Chondrocyte (in vitro differentiated cells): ENCODE measurements at places on chromosomes 2 and 18.
A peak's percentile ranks its signal among the peaks of the same experiment; 100 is the strongest.

DNA sequence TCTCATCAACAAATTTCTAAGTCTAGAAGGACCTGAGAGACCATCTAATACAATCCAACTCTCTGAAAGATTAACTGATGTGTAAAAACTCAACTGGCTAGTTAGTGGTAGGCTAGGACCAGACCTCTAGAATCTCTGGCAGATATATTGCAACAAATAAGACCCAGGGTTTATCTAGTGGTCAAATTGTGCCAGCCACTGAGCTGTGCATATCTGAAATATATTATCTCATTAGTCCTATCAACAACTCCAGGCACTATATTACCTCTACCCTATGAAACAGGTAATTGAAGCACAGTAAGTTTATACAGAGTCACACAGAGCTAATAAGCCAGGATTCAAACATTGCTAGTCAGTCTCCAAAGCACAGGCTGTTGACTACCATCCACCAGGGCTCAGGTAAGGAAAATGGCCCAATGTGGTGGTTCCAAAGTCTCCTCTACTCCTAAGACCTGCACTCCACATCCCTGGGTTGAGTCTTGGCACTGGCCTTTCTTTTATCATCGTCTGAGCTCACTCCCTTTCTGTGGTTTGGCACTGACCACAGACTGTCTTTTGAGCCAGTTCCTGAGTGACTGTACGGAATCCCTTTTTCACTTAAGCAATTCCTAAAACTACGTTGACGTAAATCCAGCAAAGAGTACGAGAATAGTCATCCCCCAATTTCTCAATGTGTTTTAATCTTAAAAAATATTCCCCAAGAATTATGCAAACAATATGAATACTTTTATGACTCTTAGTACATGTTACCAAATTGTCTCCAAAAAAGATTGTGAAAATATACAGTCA, 11.9 kb upstream of the PID1 start:
- no peak overlapping the region for H3K27ac ChIP-seq
- no peaks in the 10 kb centered on the region for H3K4me1 ChIP-seq
- peaks cover 6% of the 10 kb centered on the region for H3K27me3 ChIP-seq
- H3K36me3 ChIP-seq: no peaks in the 10 kb centered on the region
- no peak for DNase-seq

DNA sequence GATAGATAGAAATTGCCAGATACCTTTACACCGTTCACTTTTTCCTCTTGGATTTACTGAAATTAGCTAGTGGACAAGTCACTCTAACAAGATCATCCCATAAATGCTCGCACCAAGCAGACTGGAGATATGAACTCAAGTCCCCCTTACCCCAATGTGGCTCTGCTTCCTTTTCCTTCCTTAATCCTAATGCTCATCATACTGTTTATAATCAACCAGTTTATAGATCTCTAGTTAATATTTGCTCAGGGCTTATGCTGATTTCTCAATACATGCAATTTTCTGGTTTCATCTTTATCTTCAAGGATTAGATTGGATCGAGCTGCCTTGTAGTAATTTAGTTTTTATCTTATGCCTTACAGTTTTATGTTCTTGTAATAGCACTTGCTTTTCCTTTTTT, 318.3 kb upstream of the KLHL29 start:
- no peak overlapping the region for H3K4me3 ChIP-seq
- H3K27ac ChIP-seq: no peak overlapping the region
- no peaks in the 10 kb centered on the region for H3K4me1 ChIP-seq
- H3K27me3 ChIP-seq: peaks cover 5% of the 10 kb centered on the region
- H3K36me3 ChIP-seq: no peaks in the 10 kb centered on the region

- H3K4me3 ChIP-seq: no peak overlapping the region
- H3K27ac ChIP-seq: no peak overlapping the region
- H3K27me3 ChIP-seq: peaks cover 54% of the 10 kb centered on the region
- no peak for DNase-seq
Measured at GRCh38 chr18:50199921-50200320, 5.0 kb upstream of the MYO5B start.

DNA sequence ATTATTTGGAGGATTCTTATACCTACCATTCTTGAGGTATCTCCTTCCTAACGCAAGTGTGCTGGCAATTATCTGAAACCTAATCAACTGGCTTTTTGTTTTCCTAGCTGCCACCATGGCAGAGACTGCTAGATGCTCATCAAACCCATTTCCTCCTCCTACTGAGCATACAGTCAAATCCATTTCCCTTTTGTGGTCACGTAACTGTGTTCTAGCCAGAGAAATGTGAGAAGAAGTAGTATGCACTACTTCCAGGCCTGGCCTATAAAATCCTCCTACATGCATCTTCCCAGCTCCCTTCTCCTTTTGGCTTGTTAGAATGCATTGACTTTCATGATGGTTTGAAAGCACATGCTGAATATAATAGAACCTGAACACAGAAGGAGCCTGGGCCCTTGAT, 494.1 kb upstream of the MEIS1 start:
- no peak overlapping the region for H3K4me3 ChIP-seq
- H3K4me1 ChIP-seq: peaks cover 10% of the 10 kb centered on the region
- no peak for DNase-seq
- H3K27me3 ChIP-seq: no peaks in the 10 kb centered on the region
- no peaks in the 10 kb centered on the region for H3K36me3 ChIP-seq
- H3K27ac ChIP-seq: no peak overlapping the region

- no peak overlapping the region for H3K27ac ChIP-seq
- H3K27me3 ChIP-seq: no peaks in the 10 kb centered on the region
- peaks cover 4% of the 10 kb centered on the region for H3K4me1 ChIP-seq
- no peak for DNase-seq
- no peaks in the 10 kb centered on the region for H3K36me3 ChIP-seq
- H3K4me3 ChIP-seq: no peak overlapping the region
Measured at GRCh38 chr2:68027959-68028358, 34.8 kb downstream of the C1D start.

DNA sequence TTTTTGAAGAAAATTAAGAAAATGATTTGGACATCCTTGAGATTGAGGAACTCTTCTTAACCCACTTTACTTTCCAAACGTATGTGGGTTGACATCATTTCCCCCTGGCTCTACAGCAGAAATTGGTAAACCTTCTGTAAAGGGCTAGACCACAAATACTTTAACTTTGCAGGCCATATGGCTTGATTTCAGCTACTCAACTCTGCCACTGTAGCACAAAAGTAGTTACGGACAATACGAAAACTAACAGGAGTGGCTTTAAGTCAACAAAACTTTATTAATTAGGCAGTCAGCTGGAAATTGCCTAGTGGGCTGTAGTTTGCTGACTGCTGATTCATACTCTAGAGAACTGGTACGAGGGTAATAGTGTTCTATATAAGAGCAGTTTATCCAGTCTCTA, 83.2 kb upstream of the DTNB start:
- peaks cover 24% of the 10 kb centered on the region for H3K36me3 ChIP-seq
- no peak overlapping the region for H3K4me3 ChIP-seq
- H3K27me3 ChIP-seq: no peaks in the 10 kb centered on the region
- no peaks in the 10 kb centered on the region for H3K4me1 ChIP-seq
- DNase-seq: no peak

DNA sequence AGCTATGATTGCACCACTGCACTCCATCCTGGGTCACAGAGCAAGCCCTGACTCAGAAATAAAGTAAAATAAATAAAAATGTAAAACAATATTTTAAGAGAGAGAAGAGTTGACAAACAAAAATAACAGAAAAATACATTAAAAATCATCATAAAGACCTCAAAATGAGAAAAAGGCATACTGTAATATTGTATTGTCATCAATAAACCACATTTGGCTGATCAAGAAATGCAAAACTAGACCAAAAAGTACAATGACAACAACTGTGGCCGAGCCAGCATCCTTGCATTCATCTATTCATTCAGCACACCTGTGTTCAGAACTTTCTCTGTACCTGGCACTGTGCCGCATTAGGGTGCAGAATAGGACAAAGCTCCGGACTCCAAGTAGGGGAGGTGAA, 121.8 kb downstream of the ALK start:
- peaks cover 43% of the 10 kb centered on the region for H3K27me3 ChIP-seq
- no peak for DNase-seq
- H3K4me3 ChIP-seq: no peak overlapping the region
- no peaks in the 10 kb centered on the region for H3K4me1 ChIP-seq
- no peak overlapping the region for H3K27ac ChIP-seq

GRCh38 chr2:240249423-240250149, 109.1 kb upstream of the OTOS start:
- no peak overlapping the region for H3K4me3 ChIP-seq
- no peaks in the 10 kb centered on the region for H3K36me3 ChIP-seq
- peaks cover 32% of the 10 kb centered on the region for H3K4me1 ChIP-seq

DNA sequence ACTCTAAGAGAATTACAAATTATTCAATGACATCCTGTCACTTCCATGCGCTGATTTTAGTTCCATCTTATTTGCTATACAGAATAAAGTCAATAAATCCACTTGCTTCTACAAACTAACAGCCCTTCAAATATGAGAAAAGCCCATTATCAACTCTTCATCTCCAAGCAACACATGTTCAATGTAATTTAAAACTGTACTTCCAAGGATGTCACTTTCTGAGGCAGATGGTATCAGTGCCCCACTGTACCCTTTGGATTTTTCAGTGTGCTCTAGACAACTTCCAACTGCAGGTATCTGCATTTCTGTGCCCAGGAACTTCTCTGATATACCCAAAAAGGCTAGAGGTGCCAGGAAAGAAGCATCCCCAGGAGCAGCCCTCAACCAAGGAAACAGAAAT, 87.6 kb downstream of the SMAD2 start:
- no peak for DNase-seq
- H3K4me3 ChIP-seq: no peak overlapping the region
- peaks cover 29% of the 10 kb centered on the region for H3K36me3 ChIP-seq
- no peaks in the 10 kb centered on the region for H3K27me3 ChIP-seq

DNA sequence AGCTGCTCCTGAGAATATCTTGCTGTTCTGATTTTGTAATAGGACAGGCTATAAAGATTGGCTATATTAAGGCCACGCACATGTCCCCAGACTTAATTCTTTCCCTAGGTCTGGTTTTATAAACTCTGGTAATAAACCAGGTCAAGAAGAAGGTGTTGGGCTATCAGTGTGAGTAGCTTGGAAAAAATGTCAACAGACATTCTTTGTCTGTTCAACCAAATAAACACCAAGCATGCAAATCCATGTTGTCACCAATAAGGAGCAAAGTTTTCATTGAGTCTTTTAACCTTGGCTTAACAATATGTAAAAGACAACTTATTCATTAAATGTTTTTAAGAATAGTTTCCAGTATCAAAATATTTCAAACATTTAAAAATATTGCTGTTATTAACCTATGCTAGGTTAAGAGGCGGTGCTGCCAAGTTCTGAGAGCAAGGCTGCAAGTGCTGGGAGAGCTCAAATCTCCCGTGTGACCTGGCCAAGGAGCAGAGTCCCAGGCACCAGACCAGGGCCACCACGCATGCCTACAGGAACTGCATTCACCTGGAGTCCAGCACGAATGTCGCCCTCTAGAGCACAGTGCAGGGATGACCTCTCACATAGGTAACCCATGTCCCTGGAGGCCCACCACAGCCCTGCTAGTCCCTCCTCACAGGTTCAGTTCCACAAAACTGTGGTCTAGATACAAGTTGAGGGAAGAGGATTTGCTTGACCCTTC, 120.5 kb upstream of the POU3F3 start:
- peaks cover 15% of the 10 kb centered on the region for H3K4me1 ChIP-seq
- DNase-seq: no peak
- H3K27me3 ChIP-seq: no peaks in the 10 kb centered on the region

DNA sequence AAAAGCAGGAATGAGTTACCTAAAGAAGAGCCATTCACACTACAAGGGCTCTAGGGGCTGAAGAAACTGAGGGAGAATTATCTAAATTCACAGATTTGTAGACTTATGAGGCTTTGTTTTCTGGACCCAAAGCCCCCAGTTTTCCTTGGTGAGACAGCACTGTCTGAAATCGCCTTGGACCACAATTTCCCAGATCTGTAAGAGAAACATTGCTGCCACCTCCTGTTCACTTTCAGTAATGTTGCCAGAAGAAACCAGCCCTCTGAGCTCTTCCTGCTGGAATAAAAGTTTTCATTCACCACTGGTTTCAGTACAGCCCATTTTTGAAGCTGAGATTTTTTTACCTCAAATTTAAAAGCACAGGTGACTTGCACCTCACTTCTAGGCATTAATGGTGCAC, 169.2 kb downstream of the CDH20 start:
- no peak for DNase-seq
- H3K27me3 ChIP-seq: peaks cover 13% of the 10 kb centered on the region
- H3K36me3 ChIP-seq: no peaks in the 10 kb centered on the region
- peaks cover 10% of the 10 kb centered on the region for H3K4me1 ChIP-seq
- H3K27ac ChIP-seq: no peak overlapping the region

DNA sequence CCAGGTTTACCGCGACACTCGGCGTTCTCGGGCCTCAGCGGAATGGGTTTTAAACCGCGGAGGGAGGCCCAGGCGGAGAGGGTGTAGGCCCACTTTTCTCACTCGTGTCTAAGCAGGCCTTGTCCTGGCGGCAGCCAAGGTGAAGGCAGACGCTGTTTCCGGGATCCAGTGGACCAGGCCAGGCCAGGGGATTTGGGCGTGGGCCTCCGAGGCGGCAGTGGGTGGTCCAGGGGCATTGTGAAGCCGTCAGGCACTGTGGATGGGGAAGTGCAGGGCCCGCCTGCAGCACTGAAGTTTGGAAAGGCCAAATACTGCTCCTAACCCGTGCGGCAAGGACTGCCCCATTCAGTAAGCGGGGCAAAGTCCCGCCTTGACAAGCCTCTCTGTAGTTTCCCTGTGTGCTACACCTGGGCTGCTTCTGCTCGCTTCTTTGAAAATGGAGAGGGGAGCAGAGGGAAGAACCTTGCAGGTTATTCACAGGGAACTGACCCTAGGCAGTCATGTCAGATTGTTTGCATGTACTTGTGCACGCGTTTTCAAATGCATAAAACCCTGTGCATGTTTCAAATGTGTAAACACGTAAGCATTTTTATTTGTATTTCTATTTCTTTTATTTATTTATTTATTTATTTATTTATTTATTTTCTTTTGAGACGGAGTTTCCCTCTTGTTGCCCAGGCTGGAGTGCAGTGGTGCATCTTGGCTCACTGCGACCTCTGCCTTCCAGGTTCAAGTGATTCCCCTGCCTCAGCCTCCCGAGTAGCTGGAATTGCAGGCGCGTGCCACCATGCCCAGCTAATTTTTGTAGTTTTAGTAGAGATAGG, 7.5 kb upstream of the DLX2 start:
- H3K4me1 ChIP-seq: peaks cover 3% of the 10 kb centered on the region
- no peaks in the 10 kb centered on the region for H3K27me3 ChIP-seq
- no peak for DNase-seq
- no peaks in the 10 kb centered on the region for H3K36me3 ChIP-seq

- no peak overlapping the region for H3K4me3 ChIP-seq
- H3K36me3 ChIP-seq: no peaks in the 10 kb centered on the region
- peak; percentile 84 for DNase-seq
- H3K4me1 ChIP-seq: peaks cover 34% of the 10 kb centered on the region
- peaks cover 5% of the 10 kb centered on the region for H3K27me3 ChIP-seq
Measured at GRCh38 chr18:79506191-79507075, 110.7 kb downstream of the NFATC1 start.

- no peak for DNase-seq
- H3K4me1 ChIP-seq: peaks cover 9% of the 10 kb centered on the region
- no peak overlapping the region for H3K27ac ChIP-seq
- H3K27me3 ChIP-seq: no peaks in the 10 kb centered on the region
- H3K4me3 ChIP-seq: no peak overlapping the region
Measured at GRCh38 chr2:195410074-195410671, 246.9 kb upstream of the SLC39A10 start.
